CD4-positive, alpha-beta T cell treated with Interleukin-4 for 4 hours (primary cell): ENCODE measurements at places on chromosomes 1 and 21.
A peak's percentile ranks its signal among the peaks of the same experiment; 100 is the strongest.

DNA sequence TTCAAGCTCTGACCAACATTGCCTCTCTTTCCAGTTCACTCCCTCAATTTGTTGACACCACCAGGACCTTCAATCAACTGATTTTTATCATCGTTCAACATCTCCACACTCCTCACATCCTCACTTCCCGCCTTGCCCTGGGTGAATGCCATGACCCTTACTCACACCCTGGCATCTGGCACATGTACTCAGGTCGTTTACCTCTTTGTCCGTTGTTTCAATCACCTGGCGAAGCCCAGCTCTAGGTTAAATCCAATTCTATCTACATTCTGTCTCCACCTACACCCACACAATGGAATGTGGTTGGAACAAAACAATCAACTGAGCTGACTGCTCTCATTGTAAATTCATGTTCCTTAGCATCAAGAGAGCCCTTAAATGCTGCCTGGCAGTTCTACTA, 24.2 kb upstream of the TBX15 start:
- no peak for DNase-seq

- DNase-seq, result no peak
Observed at GRCh38 chr21:45054227-45054926, 20.0 kb upstream of the ADARB1 start.

- peak; percentile 49 for DNase-seq
Observed at GRCh38 chr1:110011527-110012041, 22.8 kb upstream of the STRIP1 start.

GRCh38 chr21:42466700-42467099, 29.3 kb downstream of the RSPH1 start:
- no peak for DNase-seq

- no peak for DNase-seq
Observed at GRCh38 chr1:171916315-171916771, 75.0 kb downstream of the DNM3 start.

DNA sequence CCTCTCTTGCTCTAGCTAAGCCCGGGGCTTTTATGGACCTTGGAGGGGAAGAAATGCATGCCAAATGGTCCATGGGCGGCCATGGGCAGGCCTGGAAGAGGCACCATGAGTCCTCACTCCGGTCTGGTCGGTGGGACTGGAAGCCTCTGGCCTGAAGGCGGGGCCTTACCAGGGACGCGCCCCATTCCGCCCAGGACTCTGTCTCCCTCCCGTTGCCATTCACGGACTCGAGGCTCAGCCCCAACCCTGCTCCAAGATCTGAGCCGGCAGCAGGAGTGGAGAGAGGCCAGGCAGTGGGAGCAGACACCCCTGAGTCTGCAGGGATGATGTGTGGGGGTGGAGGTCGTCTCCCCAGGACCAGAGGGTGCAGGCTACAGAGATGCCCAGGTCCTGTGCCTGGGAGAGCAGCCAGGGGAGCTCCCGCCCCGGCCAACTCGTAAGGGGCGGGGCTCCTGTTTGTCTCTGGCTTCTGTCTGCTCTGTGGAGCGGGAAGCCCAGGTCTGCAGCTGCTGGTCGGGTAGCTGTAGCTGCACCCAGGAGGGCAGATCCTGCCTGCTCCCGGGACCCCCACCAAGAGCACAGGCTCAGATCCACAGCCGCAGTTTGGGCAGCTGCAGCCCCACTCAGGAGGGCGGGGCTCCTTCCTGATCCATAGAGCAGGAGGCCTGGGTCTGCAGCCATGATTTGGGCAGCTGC, 8.3 kb upstream of the KANK4 start:
- DNase-seq, result no peak

- no peak for DNase-seq
Observed at GRCh38 chr1:29632806-29633615, 396.7 kb downstream of the PTPRU start.

DNA sequence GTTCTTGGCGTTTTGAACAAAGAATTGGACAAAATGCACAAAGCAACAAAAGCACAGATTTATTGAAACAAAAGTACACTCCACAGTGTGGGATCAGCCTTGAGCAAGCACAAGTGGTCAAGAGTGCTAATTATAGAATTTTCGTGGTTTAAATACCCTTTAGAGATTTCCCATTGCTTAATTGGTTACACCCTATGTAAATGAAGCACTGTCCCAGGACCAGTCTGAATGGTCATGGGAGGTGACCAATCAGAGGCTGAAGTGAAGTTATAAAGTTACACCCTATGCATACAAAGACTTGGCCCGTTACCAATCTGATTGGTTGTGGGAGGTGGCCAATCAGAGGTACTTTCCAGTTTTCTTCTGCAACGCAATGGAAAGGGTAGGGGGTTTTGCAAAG, 223.6 kb downstream of the CENPF start:
- no peak for DNase-seq

DNA sequence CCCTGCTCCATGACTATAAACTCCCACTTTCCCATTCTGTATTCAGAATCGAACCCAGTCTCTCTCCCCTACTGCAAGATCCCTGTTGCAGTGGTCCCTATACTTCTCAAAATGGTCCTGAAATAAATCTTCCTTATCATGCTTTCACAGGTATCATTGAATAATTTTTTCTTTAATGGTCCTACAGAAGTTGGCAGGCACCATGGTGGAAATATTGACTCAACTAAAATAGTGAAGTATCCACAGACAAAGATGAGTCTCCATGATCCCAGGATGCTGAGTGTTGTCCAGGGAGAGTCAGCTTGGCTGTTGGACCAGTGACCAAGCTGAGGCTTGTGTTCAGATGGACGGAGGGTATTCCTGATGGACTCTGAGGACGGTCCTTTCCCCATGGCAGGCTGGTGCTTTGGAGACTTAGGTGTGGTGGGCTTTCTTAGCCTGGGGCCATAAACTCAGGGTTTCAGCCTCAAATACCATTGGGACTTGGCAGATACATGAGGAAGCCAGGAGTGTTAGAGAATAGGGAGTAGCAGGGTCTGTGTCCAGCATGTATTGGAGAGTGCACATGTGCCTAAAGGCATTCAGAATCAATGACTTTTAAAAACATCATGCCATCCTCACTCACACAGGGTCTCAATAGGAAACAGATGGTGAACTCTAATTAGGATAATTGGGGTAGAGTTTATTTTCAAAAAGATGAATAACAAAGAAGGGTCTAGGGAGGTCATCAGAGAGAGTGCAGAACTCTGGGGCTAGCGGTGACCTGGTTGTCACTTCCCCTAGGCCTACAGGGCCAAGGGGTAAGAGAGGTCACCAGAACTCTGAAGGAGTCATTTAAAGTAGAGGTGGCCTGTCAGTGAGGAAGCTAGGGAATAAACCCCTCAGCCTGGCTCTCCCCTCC, 19.8 kb downstream of the TINAGL1 start:
- DNase-seq, result no peak
